ENCODE measurements at places on chromosomes 16 and 17.

- DNase-seq = no peak
These were observed 54.1 kb downstream of the CES1 start for GRCh38 chr16:55778757-55779156.

- peak; percentile 39 for DNase-seq
These were observed 34.7 kb upstream of the RBBP6 start for GRCh38 chr16:24504472-24505345.

DNA sequence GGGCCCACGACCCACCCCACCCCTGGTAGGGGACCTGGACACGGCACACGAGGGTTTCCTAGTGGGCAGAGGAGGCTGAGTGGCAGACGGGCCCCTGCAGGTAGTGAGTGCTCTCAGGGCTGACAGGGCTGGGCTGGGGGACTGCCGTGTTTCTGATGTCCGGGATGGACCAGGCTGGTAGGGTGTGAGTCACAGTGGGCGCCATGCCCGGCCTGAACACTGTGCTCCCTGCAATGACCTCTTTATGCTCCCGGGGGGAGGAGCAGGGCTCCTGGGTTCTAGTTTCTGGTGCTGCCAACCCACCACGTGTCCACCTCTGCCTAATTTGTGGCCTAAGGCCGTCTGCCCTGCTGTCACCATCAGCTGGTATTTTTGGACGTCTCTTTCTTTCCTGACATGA is 26.3 kb downstream of the ARHGAP23 start:
- DNase-seq = peak; percentile 91

- no peak for DNase-seq
These were observed 406.0 kb downstream of the SEC14L1 start for GRCh38 chr17:77546772-77547241.

- no peak for DNase-seq
These were observed 7.8 kb upstream of the HSD17B1 start for GRCh38 chr17:42544874-42545283.

GRCh38 chr17:38508570-38508950 is 80.3 kb downstream of the ARHGAP23 start:
- DNase-seq = no peak

DNA sequence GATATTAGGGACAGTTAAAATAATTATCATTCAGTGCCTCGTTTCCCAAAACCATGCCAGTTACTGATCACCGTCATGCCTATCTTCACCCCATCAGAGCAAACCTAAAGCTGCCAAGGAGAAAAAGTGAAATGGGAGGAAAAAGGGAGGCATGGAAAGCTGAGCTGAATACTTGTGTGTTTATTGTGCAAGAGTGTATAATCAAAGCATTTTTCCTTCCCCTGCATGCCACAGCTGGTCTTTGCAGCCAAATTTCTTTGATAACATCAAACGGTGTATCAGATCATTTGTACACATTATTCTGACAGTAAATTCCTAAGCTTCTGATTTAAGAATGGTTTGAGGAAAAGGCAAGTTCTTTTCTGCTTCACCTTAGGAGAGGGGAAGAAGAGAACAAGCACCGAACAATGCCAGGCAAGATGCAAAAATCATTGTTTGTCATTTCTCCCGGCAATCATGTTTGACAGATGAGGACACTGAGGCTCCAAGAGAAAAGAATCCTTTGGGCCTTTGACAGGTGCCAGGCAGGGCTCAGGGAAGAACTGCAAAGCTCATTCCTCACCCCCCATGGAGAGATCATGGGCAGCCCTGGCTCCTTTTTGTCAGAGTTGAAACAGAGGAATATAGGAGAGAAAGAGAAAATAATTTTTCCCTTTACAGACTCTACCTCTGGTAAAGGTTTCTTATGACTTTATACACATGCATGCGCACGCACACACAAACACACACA is 51.4 kb upstream of the ARHGAP44 start:
- no peak for DNase-seq

- peak; percentile 59 for DNase-seq
These were observed 70.6 kb downstream of the SREBF1 start for GRCh38 chr17:17766077-17766743.
